ENCODE measurements at places on chromosomes 5 and 9. TPM values are rescaled to one million over a fixed set of nuclear protein-coding genes. Genes with fewer than 3 reads are reported as not detected.

DNA sequence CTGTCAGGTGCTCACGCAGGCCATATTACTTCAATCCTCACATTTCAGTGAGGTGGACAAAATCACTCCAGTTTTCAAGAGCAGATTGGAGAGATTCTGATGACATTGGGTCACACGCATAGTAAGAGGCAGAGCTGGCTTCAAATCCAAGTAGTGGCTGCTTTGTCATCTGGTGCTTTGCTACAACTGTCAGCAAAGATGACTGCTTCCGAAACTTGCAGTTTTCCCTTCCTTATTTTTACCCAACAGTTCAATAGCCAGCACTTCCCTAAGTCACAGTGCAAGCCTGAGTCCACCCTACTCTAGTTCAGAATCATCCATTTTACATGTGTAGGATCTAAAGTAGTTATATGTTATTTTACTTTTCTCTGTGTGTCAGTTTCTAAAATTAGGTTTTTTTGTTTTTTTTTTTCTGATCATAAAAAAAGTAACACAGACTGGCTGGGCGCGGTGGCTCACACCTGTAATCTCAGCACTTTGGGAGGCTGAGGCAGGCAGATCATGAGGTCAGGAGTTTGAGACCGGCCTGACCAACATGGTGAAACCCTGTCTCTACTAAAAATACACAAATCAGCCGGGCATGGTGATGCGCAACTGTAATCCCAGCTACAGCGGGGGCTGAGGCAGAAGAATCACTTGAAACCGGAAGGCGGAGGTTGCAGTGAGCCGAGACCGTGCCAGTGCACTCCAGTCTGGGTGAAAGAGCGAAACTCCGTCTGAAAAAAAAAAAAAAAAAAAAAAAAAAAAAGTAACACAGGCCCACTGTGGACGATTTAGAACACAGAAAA is 49.6 kb downstream of the ANKDD1B start:
- no peak overlapping the region for H3K27ac ChIP-seq
- H3K36me3 ChIP-seq, result no peaks in the 10 kb centered on the region
- H3K27me3 ChIP-seq, result no peaks in the 10 kb centered on the region
- H3K4me1 ChIP-seq, result no peaks in the 10 kb centered on the region
- no peak for DNase-seq

DNA sequence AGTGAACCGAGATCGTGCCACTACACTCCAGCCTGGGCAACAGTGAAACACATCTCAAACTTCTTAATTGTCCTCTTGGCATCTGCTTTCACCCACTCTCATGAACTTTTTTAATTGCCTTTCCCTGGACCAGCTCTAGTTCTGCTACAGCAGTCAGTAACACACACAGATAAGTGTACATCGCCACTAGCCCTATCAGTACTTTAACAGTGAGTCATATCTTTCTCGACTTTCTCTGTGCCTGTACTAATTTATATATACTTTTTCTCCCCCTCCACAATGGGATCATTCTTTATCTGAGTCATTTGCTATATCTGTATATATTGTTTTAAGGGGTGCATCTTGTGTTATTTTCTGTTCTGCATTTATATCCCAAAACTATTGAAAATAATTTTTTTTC is 6.7 kb downstream of the CDC37L1 start:
- peaks cover 29% of the 10 kb centered on the region for H3K36me3 ChIP-seq
- H3K27me3 ChIP-seq, result no peaks in the 10 kb centered on the region
- peaks cover 5% of the 10 kb centered on the region for H3K4me1 ChIP-seq
- H3K4me3 ChIP-seq, result no peak overlapping the region
- no peak for DNase-seq

- DNase-seq, result no peak
- no peak overlapping the region for H3K27ac ChIP-seq
- no peaks in the 10 kb centered on the region for H3K27me3 ChIP-seq
These were observed 120.2 kb downstream of the PSD2 start for GRCh38 chr5:139915834-139916233.

FAM221B gene
- total RNA-seq, result not detected

IFNA17 gene
- not detected for total RNA-seq

Data from liver (tissue), 10 donors.